Left hindlimb (tissue), 1 donor: ENCODE measurements at places on chromosomes 1 and 21.

- no peak for DNase-seq
Measured at GRCh38 chr1:43306688-43307457, 6.1 kb downstream of the TIE1 start.

DNA sequence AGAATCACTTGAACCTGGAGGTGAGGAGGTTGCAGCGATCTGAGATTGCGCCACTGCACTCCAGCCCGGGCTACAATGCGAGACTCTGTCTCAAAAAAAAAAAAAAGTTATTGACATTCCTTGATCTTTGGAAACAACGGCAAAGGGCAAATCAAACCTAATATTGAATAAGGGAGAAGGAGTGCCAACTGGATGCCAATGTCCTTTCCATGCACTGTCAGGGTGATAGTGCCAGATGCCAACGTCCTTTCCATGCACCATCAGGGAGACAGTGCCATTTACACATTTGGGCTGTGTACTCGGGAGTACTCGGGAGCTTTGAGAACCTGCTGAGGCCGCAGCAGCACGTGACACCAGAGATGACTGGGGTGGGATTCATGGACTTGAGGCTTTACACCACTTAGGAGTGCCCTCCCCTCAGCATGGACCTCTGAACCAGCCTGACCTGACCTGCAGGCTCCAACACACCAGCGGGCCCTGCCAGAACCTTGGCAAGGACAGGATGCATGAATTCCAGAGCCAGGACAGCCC lies 34.5 kb upstream of the SOD1 start:
- no peak for DNase-seq

- DNase-seq, result no peak
Measured at GRCh38 chr1:212722270-212722957, 22.8 kb upstream of the BATF3 start.

GRCh38 chr1:178374016-178374415 lies 122.7 kb downstream of the CLEC20A start:
- no peak for DNase-seq

DNA sequence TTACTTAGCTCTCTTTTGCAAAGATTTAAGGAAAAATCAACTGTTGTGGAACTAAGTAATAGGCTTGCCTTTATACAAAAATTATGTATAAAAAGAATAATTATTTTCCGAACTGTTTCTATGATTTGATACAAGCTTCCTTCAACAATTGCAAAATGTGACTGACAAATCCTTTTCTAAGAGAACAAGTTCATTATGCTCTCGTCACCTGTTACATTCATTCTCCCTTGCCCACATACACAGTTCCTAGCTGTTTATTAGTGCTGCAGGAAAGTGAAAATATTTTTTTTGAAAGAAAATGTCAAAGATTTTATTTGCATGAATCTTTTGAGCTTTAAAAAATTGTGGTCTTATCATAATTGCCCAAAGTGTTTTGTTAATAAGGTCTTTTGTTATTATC lies 466.2 kb downstream of the USP25 start:
- no peak for DNase-seq

- no peak for DNase-seq
Measured at GRCh38 chr1:60255565-60255964, 182.0 kb upstream of the C1orf87 start.

- DNase-seq, result peak; percentile 66
Measured at GRCh38 chr21:32001390-32001789, 128.6 kb downstream of the HUNK start.

GRCh38 chr21:43799301-43799840 lies 10.0 kb downstream of the RRP1 start:
- DNase-seq, result no peak

DNA sequence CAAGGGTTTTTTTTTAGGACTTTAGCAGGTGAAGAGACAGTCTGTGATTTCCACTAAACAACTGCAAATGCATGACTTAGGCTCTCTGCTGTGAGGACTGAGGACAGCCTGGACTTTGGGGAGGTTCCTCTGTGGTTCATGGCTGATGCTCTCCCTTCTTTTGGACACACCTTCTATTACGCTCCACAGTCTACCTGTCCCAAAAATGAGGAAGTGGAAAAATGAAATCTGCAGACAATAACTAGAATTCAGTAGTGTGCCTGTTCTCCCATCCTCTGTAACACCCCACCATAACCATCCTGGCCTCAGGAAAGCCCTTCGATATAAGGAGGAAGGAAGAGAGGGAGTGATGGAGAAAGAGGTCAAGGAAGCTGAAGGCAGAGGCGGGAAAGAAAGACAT lies 68.7 kb downstream of the NTPCR start:
- no peak for DNase-seq
